ENCODE measurements at places on chromosomes 16 and 17.

DNA sequence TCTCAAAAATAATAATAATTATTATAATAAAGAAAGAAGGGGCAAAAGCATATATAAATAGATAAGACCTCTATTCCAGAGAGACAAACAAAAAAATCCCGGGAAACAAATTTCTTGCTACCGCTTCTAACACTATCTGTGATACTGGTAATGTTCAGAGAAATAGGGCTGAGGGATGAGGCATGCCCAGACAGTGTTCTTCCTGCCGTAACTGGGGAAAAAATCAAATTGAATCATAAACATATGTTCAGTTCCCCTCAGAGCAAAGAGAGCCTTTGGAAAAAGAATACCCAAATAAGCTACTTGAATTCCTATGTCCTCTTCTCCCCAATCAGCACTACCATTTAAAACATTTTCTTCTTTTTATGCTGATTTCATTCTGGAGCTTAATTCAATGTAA lies 688.0 kb downstream of the KCNJ2 start:
- DNase-seq, result no peak

GRCh38 chr16:70777973-70778406 lies 23.0 kb downstream of the VAC14 start:
- DNase-seq, result no peak

DNA sequence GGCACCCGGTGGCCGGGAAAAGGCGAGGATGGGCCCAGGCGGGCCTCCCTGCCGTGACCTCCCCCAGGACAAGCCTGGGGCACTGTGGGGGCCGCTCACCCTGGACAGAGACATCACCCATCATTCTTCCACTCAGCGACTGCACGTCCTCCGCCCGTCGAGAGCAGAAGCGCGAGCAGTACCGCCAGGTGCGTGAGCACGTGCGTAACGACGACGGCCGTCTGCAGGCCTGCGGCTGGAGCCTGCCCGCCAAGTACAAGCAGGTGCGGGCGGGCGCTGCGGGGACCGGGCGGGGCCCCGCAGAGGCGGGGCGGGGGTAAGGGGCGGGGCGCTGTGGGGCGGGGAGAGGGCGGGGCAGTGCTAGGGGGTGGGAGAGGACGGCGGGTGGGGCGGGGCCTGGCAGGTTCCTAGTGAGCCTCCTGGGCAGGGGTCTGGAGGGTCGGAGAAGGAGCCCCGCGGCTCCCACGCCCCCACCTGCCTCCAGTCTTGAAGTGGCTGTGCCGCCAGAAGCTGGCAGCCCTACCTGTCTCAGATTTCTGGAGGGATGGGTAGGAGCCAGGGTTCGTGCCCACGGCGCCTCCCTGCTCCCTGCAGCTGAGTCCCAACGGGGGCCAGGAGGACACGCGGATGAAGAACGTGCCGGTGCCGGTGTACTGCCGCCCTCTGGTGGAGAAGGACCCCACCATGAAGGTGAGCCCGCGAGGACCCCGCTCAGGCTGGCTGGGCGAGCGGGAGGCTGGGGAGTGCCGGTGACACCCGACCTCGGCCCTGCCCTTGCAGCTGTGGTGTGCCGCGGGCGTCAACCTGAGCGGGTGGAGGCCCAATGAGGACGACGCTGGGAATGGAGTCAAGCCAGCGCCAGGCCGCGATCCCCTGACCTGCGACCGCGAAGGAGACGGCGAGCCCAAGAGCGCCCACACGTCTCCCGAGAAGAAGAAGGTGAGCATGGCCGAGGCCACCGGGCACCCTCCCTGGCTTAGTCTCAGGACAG lies 7.5 kb downstream of the NME3 start:
- DNase-seq, result no peak

- DNase-seq, result peak; percentile 50
Measured at GRCh38 chr16:19375561-19376158, 42.0 kb upstream of the TMC5 start.

GRCh38 chr17:6786618-6787017 lies 10.6 kb downstream of the FBXO39 start:
- no peak for DNase-seq

DNA sequence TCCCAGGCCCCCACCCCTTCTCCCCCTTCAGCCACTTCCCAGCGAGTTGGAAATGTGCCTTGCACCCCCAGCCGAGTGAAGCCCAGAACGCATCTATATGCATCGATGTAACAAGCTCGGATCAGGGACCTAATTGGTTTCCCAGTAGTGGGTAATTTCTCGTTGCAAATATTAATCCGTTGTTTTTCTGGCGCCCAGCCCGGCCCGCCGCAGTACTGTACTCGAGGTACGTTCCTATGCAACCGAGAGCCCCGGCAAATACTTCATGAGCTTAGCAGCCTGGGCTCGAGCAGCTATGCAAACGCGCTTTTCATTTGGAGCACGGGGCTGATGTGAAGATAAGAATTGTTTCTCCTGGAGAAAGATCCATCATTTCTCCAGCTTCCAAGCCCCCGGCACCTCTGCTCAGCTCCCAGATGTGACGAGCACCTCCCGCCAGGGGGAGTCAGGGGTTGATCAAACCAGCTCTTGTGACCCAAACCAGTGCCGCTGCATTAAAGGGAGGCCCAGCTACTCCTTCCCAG lies 229.8 kb downstream of the KATNIP start:
- peak; percentile 91 for DNase-seq

DNA sequence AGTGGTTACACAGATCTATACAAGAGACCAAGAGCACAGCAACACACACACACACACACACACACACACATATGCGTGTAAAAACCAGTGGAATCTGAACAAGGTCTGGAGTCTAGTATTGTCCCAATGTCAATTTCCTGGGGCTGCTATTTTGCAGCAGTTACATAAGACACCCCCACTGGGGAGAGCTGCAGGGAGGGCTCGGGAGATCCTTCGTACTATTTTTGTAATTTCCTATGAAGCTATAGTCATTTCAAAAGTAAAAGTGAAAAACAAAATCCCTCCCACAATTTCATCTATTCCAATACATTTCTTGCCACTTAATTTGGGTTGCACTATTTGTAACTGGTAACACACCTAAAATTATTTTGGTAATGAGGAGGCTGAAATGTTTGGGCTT lies 68.5 kb downstream of the C16orf95 start:
- no peak for DNase-seq

GRCh38 chr16:12256921-12257320 lies 280.4 kb downstream of the SNX29 start:
- DNase-seq, result no peak

DNA sequence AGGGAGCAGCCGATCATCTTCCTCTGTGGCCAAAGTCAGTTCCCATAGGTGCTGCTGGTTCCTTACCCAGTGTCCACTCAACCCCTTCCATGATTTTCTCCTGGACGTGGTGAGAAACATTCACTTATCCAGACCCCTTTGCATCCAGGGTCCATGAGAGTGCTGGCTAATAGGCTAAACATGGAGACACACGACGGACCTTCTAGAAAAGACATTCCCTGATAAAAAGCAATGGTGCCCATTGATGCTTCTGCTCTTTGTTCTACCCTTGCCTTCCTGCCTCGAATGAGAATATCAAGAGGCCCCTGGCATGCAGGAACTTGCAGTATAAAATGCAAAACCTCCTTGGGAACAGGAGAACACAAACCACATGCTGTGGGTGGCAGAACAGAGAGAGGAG lies 2.3 kb downstream of the TEKT5 start:
- DNase-seq, result peak; percentile 1

DNA sequence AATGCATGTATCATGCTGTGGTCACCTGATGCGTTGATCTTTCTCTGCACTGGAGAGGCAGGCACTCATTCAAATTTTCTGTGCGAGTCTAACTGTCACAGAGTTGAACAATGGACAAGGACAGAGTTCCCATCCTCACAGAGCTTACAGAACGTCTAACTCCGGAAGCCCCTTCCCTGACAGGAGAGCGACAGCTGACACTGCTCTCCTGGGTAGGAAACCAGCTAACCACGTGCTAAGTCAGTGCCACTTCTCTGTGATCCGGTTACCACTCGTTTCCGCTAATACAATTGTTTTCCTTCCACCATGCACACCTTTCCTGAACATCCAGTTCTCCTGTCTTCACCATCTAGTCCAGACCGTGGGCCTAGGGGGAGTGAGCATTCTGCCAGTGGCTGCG lies 11.3 kb downstream of the KLHDC4 start:
- no peak for DNase-seq

Measured in DMS79 treated with DMSO at 0.1 percent for 48 hours (cell line).